Cardiac fibroblast (primary cell): ENCODE measurements at places on chromosomes 5 and 9.

- no peak for DNase-seq
Observed at GRCh38 chr9:100419166-100419565, 7.8 kb upstream of the MSANTD3 start.

DNA sequence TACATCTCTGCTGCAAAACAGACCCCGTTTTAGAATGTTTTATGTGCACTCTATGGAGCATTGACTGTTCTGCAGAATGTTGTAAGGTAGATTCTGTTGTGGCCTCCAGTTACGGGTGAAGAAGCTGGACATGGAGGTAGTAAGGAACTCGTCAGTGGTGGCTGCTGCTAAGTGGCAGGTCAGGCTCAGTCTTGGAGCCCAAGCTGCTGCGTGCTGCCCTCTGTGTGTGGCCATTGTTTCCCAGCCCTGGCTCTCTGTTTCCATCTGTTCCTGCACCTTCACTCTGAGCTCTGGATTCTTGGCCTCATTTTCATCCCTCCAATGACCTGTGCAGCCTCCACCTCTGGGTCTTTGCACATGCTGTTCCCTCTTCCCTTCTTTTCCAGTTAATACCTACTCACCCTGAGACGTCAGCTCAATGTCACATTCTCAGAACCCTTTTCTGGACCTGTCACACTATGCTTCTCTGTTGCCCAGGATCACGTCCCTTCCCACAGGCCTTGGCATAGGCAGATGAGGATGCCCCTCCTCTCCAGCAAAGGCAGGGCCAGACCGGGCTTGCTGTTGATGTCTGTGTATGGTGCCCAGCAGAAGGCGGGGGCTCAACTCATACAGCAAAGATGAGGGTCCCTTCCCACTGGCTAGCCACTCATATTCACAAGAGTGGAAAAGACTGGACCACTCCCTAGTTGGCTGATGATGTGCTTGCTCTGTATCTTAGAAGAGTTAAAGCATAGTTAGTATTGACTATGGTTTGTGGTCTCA is 97.6 kb downstream of the TENT4A start:
- DNase-seq: no peak

DNA sequence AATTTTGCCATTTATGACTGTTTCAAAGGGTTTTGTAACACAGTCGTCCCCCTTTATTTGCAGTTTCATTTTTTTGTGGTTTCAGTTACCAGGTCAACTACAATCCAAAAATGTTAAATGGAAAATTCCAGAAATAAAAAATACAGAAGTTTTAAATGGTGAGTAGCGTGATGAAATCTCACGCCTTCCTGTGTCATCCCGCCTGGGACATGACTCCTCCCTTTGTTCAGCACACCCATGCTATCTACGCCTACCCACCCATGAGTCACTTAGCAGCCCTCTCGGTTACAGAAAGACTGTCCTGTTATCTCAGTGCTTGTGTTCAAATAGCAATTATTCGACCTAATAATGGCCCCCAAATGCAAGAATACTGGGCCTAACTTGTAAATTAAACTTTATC is 765.3 kb upstream of the ADAMTS16 start:
- peak; percentile 0 for DNase-seq

- no peak for DNase-seq
Observed at GRCh38 chr9:122336866-122337555, 33.8 kb upstream of the PTGS1 start.

DNA sequence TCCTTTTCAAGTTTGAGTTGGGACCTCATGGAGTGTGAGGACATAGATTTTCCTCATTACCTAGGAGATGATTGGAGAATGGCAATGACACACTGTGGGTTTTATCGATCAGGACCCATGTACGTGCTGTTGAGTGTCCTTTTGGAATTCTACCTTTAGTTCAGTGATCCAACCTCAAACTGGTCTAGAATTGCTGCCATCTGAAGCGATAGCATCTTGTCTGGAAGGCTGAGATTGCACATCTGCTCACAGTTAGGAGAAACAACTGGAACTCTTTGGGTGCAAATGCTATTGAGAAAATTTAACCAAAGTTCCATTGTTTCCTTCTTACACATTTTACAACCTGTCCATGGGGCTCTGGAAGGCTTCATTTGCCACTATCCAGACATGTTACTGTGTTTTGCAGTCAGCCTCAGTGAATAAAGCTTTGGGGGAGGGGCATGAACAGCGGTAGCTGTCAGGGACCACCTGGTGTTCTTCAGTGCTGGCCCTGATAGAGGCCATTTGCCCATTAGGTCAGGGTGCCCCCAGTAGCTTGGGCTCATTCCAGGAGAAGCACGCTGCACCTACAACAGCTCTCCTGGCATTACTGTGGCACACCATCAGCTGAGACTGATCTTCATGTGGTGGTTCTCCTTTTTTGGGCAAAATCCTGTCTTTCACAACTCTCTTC is 123.1 kb downstream of the PDE8B start:
- DNase-seq: no peak

GRCh38 chr9:86494644-86495111 is 140.5 kb upstream of the TUT7 start:
- peak; percentile 89 for DNase-seq

DNA sequence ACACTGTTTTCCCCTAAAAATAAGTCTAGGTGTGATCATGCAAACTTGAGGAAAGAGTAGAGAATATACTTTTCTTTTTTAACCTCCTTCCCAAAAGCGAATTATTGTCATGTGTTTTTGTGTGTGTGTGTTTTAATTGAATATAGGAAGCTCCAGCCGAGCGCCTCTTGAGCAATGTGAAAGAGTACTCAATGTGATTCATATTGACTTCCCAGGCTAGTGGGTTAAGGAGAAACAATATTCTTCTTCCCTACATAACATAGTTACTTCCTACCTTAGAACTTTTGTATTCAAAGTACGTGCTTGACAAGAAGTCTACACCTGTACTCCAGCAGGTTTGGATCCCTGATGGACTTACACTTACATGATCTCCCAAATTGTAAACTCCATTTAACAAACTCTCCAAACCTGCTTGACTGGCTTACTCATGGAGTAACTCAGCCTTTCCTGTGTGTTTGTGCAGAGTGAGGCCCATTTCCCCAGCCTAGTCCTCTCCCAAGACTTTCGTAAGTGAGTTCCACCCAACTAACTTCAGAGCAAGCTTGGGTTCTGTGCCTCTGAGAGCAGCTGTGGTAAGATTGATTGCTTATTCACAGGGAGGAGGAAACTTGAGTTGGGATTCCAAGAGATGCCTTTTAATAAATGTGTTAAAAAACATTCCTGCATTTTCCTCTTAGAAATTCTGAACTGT is 9.3 kb downstream of the SLC28A3 start:
- peak; percentile 50 for DNase-seq

DNA sequence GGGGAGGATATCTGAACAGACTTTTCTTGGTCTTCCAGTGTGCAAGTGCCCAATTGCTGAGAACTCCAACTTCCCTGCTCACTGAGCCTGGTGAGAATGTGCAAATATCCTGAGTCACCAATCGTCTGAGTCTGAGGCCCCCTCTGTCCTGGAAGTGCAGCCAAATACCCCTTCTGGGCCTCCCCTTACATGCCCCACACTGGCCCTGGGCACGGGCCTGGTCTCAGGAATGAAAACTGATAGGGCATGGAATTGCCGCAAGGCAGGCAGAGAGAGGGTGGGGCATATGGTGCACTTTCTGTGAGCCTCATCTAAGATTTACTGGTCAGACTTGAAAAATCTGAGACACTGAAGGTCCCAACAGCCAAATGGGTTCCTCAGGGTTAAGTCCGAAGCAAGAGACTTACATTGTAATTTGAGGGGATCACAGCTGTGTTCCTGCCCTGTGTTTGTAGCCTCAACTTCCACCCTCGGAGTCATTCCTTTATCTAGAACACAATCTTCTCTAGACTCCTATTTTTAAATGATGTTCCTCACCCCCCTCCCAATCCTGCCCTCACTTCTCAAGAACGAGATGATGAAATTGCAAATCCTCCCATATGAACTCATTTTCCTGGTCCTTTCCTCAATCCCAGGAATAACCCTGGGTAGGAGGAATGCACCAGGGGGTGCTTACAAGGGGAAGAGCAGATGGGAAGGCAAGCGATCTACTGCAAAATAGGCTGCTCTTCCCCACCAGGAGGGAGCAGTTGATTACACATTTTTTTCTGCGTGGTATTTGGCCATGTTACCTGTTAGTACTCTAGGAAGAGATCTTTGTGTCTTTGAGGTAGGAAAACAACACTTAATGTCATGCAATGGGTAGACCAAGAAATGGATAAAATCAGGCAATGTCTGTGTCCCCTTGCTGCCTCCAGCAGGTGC is 34.6 kb upstream of the ARHGAP26 start:
- DNase-seq: peak; percentile 13

DNA sequence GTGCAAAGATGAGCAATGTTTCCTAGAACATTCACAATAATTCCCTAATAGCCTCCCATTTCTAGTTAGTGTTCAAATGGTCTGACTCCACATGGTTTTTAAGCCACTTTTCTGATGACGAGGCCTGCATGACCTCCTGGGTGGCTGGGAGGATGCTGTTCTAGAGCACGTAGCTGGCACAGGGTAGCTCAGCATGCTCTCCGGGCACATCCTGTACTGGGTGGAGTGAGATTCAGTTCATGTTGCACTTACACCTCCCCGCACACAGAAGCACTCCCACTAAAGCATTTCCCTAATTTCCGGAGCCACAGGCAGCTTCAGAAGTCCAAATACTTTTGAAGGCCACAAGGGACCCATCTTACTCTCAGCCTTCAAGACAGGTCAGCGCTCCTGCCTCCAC is 159.8 kb upstream of the LHFPL2 start:
- DNase-seq: peak; percentile 45

GRCh38 chr9:127874301-127875221 is 2.9 kb downstream of the AK1 start:
- DNase-seq: no peak

- no peak for DNase-seq
Observed at GRCh38 chr5:168612996-168613395, 33.8 kb upstream of the PANK3 start.

DNA sequence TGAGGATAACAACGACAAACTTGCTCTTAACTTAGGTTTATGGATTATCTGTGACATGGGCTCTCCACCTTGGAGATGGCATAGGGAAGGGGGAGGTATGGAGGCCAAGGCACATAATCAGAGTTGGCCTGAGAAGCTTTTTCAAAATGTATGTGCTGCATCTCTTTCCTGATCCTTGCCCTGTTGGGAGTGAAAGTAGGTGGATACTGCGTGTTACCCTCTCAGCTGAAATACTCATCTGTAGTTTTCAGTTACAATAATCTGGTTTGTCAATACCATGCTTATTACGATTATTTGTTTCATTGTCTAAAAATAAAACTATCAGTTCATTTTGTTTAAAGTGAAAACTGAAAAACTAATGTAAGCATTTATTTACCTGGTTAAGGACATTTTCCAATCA is 86.7 kb downstream of the SLC44A1 start:
- DNase-seq: no peak

GRCh38 chr9:81621118-81621517 is 68.2 kb downstream of the TLE1 start:
- DNase-seq: no peak

DNA sequence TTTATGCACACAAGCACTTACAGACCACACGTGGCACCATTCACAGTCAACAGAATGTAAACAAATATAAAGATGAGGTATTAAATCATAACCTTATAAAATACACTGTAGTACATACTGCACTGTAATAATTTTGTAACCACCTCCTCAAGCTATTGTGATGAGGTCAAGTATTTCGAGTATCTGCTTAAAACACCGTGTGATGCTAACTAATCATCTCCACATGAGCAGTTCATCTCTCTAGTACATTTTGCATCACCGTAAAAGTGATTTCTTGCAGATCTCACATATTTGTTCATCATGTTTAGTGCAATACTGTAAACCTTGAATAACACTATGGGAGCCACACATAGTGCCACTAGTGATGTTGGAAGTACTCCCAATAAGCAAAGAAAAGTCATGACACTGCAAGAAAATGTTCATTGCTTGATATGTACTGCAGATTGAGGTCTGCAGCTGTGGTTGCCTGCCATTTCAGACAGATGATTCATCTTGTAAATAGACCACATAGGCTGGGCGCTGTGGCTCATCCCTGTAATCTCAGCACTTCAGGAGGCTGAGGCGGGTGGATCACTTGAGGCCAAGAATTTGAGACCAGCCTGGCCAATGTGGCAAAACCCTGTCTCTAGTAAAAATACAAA is 44.3 kb downstream of the FOXB2 start:
- peak; percentile 80 for DNase-seq

GRCh38 chr5:37494756-37495155 is 115.6 kb downstream of the WDR70 start:
- DNase-seq: peak; percentile 23

DNA sequence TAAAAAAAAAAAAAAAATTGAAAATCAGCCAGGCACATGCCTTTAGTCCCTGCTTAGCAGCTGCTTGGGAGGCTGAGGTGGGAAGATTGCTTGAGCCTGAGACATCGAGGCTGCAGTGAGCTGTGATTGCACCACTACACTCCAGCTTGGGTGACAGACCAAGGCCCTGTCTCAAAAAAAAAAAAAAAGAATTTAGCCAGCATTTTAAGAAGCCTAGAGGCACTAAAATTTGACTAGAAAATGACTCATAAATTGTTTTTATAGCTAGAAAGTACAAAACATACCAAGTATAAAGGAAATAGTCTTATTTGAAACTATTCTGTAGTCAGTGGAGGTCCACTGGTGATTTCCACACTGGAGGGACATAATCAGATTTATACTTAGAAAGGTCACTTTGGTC is 17.5 kb downstream of the LRRC70 start:
- no peak for DNase-seq

GRCh38 chr9:114409103-114409780 is 21.5 kb upstream of the AKNA start:
- peak; percentile 36 for DNase-seq

GRCh38 chr9:84600739-84601138 is 68.8 kb upstream of the NTRK2 start:
- no peak for DNase-seq

GRCh38 chr9:489198-490197 is 274.8 kb downstream of the DOCK8 start:
- DNase-seq: no peak

DNA sequence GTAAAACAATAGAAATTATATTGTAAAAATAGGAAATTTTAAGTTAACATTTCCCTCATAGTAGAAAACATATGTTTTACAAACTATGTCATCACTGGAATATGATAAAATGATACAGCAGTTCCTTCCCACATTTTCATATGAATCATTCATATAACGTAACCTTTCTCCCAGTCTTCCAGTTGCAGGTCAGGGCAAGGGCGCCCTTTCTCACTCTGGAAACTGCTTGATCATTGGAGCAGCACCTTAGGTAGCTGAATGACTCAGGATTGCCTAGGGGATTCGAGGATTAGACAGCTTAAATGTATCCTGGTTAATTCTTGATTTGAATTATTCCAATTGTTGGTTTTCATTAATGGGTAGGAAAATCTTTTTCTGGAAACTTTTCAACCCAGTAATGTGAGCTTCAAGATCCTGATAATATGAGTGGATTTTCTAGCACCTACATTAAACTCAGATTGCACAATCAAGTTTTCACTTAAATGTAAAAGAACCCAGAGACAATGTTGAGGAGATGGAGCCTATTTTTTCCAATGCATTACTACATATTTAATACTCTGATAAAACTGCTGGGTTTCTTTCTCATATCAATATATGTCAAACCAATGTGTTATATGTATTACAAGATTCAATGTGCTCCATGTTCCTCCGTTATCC is 32.6 kb upstream of the ANXA1 start:
- DNase-seq: peak; percentile 71
